ENCODE measurements at places on chromosomes 13 and 19.

DNA sequence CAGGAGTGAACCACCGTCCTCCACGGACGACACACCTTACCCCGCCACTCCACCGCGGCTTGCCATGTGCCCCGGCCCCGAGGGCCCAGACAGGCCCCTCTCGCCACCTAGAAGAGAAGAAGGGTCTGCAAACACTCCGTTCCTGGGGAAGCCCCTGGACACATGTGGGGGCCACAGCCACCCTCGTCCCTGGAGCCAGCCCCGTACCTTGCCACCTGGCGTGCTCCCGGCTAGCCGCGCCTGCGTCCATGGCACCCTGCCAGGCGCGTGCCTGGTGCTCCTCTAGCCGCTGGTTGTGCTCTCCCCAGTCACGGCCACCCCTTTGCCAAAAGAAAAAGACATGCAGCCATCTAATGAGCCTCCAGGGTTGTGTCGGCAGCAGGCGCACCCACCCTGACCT is 19.9 kb upstream of the TINCR start:
- no peak for DNase-seq

DNA sequence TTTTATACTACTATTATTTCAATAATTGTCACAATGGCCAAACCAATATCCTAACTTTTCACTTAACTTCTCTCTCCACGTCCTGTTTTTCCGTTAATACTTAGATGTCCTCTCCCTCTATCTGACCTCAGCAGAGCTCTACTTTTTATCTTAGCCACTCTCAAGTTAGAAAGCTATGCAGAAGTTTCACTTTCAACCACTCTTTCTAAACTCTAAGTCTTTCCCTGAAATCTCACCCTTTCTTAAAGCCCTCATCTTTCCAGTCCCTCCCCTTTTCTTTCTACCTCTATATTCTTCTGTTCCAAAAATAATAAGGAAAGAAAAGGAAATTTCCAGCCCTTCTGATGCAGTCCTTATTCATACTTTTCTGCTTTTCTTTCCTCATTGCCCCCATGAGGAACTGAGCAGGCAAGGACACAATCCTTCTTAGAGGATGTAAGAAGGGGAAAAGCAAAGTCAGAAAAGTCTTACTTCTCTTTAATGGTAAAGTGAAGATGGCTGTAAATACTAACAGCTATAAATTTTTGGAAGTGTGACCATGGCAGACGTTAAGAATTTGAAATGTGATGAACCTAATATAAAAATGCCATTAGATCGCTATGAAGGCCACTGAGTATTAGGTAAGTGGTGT is 23.0 kb downstream of the FAM216B start:
- DNase-seq, result no peak

GRCh38 chr13:86429756-86430155 is 630.5 kb upstream of the SLITRK6 start:
- DNase-seq, result no peak

DNA sequence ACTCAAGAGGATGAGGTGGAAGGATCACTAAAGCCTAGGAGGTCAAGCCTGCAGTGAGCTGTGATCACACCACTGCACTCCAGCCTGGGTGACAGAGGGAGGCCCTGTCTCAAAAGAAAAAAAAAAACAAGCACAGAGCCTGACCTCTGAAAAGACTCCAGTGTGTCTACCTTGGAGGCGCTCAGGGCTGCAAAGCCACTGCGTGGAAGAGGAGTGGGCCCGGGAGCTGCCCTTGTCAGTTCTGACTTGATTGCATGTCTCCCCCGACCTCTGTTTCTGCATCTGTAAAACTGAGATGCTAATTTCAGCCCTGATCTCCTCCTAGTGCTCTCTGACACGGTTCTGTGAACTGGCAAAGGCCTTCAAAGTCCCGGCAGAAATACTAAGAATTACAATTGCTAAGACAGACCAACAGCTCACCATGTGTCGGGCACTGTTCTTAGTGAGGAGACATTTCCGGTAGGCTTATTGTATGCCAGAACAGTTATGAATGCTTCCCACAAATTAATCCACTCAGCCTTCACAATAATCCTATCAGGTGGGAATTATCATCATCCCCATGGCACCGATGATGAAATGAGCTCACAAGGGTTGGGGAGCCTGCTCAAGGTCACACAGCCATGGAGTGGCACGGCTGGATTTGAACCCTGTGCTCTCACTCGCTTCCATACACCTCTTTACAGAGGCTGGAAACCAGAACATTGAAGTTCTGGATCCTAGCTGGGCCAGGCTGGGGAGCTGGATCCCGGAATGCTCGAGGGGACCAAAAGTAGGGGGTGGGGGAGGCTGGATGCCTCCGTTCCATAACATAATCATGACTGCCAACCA is 3.5 kb downstream of the AKT2 start:
- no peak for DNase-seq
